ENCODE measurements at places on chromosomes 7 and 10.

GRCh38 chr10:33237736-33238624, 96.5 kb downstream of the NRP1 start:
- no peak for DNase-seq

GRCh38 chr7:120740348-120740747, 117.6 kb downstream of the TSPAN12 start:
- no peak for DNase-seq

DNA sequence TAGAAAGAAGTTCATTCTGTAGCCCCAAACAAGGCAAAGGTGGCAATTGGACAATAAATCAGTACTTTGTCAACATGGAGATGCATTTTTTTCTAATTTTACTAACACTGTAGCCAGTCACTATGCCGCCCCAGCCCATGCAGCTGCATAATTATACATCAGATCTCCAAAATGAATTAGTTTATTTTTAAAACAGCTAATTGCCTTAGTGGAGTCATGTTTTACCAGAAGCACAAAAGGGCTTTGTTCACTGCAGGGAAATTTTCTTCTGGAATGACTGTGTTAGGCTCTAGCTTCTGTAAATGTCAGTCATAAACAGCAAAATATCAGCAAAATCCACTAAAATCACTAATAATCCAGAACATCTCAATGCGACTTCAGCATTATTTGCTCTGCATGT, 20.1 kb upstream of the HDAC9 start:
- DNase-seq = no peak

DNA sequence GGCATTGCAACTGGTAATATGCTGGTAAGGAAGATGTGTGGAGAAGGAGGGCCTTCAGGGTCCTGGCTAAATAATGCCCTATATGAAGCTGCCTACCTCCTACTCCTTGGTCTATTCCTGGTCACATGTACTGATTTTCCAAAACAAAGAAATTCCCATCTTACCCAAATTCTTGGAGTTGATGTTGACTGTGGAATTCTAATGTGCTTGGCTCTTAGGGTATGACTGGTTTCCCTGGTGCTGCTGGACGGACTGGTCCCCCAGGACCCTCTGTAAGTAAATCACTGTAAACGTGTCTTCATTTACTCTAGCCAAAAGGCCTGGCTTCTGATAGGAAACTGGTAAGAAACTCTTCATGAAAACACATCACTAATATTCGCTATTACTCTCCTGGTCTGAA, 27.0 kb downstream of the COL1A2 start:
- no peak for DNase-seq

- no peak for DNase-seq
Measured at GRCh38 chr7:107879400-107880035, 11.5 kb upstream of the DLD start.

DNA sequence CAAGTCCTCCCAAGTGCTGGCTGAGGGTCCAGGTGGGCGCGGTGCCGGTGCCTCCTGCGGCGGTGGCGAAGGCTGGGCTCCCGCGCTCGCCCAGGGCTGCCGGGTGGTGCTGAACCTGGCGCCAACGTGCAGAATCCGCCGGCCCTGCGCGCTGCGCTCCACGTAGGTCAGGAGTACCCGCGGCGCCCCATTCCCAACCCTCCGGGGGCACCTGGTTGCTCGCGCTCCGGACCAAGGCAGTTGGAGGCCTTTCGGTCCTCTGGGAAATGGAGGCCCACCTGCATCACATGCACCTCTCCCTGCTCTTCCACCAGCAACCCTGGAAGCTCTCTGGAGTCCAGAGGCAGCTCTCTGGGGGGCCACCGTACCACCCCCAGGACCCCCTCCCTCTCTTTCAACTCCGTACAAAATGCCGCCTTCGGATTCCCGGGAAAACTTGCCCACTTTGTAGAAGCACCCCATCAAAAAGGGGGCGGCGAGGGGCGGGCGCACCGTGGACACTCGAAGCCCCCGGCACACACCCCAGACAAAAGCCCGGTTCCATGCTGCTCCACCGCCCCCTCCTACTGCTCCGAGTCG, 745 bp downstream of the SLC16A9 start:
- DNase-seq = no peak

GRCh38 chr10:122342293-122343134, 32.0 kb upstream of the PLEKHA1 start:
- peak; percentile 71 for DNase-seq

DNA sequence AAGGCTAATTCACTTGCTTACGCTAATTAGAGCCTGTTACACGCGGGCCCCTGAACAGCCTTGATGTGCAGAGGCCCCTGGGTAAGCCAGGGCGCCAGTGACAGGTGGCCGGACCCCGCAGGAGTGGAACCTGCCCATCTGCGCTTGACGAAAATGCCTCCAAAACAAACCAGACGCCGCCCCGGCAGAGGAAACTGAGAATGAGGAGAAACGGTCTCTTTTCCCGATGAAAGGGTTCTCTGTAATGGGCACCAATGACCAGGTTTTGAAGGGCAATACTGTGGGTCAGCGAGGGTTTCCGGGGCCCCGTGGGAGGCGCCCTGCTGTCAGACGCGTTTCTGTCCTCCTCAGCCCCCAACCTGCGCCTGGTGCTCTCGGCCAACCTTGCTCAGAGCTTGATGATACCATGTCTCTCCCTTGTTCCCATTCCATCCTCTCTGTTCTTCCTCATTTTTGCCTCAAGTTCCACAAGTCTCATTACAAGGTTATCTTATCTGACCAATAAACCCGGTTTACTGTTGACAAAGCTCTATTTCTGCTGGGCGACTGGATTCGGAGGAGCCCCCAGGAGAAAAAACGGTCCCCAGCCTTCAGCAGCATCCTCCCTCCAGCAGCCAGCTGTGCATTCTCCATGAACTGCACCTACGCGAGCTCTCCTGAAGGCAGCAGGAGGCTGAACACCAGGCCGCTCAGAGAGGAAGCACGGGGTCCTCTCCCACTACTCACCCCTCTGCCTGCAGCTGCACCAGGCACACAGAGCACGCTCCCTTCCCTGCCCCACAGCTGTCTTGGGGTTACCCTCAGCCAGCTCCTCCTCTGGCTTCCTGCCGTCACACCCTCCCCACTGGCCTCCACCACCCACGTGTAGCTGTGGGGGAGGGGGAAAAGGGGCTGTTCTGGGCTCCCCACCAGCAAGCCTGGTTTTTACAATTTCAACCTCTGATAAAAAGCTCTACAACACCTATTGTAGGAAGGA, 202.0 kb downstream of the MAD1L1 start:
- no peak for DNase-seq

DNA sequence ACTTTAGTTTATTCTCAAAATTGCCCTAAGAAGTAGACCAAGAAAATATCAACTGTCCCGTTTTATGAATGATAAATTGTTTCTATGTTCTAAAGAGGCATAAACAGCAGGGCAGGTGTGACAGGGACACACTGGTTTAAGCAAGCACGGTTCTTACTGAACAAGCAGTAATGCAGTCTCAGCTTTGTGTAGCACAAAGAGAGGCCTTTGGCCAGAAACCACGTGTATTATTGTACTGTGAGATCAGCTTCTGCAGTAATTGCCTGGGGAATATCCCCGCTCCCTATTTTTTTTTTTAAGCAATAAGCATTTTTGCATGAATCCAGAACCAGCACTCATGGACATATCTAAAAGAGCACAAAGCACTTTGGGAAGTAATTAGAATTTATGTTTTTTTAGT, 255.4 kb downstream of the WDR11 start:
- DNase-seq = no peak

- DNase-seq = no peak
Measured at GRCh38 chr7:99004216-99004615, 125.9 kb downstream of the TRRAP start.

DNA sequence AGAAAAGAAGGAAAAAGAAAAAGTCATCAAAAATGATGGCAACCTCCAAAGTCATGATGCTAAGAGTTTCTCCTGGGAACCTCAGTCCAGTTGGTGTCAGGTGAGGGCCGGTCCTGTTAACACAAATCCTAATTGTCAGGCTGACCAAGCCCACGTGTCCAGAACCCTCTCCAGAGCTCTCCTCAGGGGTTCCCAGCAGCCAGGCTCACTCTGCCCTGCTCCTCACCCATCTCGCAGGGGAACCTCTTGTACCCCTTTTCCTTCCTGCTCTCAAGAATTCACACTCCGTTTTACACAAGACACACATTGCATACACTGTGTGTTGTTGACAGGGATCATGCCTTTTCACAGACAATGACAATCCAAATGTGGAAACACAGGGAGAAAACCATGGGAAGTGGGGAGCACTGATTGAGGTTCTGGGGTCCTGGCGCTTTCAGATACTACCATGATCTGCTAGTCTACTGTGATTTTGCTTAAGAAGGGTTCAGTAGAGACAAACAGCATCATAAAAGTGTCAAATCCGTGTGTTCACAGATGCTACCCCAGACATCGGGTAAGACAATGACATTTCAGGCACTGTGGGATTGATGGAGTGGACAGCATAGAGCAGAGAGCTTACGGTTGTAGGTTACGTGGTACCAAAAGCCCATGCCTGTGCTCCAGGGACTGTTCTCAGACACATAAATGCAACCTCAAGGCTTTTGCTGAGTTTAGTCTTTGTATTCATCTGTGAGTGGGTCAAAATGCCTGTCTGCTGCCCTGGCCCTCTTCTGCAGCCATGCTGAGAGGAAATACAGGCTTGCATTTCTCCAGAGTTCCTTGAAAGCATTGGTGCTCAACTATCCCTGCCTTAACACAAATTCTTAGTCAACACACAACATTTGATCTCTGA, 16.0 kb downstream of the IL2RA start:
- DNase-seq = no peak

DNA sequence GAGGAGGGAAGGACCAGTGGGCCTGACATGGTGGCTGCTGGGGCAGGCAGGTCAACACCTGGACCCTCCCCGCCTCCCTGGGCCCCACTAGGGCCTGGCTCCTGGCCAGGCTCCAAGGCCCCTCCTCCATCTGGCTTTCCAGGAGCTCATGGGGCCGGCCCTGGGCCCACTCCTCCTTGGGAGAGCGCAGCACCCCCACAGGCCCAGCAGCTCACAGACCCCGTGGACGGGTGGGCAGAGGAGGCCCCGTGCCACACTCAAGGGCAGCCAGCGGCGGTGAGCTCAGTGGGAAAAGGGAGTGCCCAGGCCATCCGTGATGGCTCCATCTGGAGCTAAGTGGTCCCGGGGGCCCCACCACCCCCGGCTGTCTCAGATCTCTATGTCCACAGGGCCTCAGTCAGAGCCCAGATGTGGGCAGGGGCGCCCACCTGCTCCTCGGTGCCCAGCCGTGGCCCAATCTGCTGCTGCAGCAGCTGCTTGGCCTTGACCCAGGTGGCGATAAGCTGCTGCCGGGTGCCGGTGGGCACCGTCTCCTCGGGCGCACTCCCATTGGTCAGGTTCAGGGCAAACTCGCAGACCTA, 32.8 kb downstream of the CFAP46 start:
- DNase-seq = no peak

GRCh38 chr7:157846271-157846670, 509.5 kb downstream of the DNAJB6 start:
- no peak for DNase-seq

- DNase-seq = no peak
Measured at GRCh38 chr10:4437791-4438190, 388.2 kb upstream of the AKR1E2 start.

GRCh38 chr10:70035531-70035930, 17.1 kb upstream of the MACROH2A2 start:
- DNase-seq = no peak

DNA sequence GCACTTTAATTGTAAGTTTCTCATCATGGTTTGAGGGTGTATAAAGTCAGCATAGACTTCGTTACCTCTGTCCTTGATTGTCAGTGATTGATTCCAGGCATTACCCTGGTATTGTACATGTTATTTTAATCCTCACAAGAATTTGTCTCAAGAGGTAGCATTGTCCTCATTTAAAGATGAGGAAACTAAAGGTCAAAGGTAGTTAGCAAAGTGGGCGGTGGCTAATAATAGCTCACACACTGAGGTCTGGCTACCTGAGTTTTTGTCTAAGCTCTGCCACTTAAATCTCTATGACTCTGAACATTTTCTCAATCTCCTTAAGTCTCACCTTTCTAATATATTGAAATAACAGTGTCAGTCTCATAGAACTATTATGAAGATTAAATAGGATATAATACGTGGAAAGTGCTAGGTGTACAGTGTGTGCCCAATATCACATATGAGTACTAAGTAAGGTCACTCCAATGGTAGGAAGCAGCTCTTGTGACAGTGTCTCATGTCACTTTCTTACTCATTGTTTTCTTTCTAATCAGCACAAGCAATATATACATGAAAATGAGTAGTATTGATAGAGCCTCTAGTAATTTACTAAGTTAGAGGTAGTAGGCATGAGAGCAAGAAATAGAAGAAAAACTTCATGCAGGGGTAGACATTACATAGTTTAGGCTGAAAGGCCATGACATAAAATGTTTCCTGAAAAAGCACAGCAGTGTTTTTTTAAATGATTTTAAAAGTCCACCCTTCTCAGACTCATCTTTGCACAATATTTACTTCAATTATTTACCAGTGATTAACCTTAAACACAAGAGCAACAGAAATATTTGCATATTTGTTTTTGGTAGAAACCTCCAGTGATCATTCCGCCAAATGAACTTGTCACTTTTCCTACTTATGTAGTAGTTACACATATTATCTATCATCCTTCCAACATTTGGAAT, 21.0 kb downstream of the AHR start:
- DNase-seq = no peak

DNA sequence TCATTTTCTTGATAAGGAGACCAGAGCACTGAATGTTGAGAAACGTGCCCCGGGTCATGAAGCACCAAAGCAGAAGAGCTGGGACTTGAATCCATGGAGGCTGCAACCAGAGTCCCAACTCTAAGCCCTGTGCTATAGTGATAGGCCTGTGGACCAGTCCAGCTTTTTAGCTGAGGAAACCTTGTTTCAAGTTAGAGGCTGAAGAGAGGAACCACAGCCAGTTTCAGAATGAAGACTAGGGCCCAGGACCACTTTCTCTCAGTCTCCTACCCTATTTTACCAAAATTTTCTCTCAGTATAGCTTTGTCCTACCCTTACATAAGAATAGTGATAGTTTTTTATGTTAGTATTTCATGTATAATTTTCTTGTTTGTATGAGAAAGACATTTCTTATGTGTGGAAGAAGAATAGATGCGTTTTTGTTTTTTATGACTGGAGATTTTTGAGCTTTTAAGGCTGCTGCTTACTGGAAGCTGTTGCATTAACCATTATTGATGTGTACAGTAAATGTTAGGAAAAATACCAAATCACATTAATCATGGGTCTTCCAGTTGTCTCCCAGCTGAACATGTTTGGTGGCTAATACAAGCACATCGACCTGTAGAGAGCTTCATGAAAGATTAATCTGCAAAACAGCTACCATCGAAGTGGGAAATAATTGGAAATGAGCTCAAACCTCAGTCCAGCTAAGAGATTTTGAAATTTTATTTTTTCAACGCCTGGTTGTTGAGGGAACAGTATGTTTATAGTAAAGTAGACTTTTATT, 45.0 kb upstream of the CSTF2T start:
- no peak for DNase-seq

- DNase-seq = no peak
Measured at GRCh38 chr10:20874261-20874660, 22.9 kb downstream of the NEBL start.

DNA sequence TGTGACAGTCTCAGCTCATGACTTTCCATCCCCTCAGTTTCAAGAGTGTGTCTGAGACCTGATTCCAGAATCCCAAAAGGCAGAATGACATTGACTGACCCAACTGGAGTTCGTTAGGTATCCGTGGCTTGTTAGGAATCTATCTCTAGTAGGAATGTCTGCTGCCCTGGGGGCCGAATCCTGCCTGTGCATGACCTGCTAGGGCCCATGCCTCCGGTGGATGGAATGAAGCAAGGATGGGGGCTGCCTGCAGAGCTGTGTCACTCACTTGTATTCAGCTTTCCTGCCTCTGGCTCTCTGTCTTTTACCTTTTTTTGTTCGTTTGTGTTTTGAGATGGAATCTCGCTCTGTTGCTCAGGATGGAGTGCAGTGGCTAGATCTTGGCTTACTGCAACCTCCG, 129.5 kb downstream of the SDK1 start:
- no peak for DNase-seq
